ENCODE measurements at places on chromosomes 4 and X.

DNA sequence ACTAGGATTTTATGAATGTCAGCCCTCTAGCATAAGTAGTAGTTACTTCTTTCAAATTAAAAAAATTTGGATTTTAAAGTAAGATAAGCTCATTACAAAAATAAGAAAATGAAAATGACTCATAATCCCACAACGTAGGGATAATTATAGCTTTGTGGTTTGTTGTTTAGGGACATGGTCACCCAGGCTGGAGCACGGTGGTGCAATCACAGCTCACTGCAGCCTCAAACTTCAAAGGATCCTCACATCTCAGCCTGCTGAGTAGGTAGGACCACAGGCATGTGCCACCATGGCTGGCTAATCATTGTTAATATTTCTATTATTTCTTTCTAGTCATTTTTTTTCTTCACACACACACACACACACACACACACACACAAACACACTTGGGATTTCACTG, 57.6 kb downstream of the PLAC1 start:
- DNase-seq, result no peak

- no peak for DNase-seq
Observed at GRCh38 chrX:102604327-102604726, 5.0 kb downstream of the ARMCX5 start.

DNA sequence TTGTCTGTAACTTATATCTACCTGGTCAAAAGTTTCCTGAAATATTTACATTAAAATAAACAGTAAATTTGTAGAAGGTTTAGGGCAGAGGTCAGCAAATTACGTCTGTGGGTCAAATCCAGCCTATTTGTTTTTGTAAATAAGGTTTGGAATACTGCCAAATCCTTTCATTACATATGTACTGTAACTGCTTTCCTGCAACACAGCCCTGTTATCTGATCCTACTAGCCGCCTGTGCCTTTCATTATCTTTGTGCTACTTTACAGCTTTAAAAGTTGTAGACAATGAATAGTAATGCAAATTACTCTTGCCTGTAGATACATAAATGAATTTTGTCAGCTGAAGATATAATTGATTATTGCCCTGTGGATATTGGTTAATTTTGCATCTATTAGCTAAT, 369.6 kb upstream of the SLC7A11 start:
- peak; percentile 27 for DNase-seq

DNA sequence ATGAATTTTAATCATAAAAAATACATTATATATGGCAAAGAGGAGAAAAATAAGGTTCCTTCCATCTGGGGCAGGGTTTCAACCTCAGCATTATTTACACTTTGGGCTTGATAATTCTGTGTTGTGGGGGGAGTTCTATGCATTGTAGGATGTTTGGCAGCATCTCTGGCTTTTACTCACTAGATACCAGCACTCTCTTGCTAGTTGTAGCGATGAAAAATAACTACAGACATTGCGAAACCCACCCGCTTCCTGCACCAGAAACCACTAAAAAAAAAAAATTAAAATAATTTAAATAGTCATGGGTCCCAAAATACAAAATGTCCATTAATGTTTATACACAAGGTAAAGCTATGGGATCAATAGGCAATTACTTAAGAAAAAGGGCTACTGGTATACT, 52.7 kb downstream of the PPP3CA start:
- no peak for DNase-seq

DNA sequence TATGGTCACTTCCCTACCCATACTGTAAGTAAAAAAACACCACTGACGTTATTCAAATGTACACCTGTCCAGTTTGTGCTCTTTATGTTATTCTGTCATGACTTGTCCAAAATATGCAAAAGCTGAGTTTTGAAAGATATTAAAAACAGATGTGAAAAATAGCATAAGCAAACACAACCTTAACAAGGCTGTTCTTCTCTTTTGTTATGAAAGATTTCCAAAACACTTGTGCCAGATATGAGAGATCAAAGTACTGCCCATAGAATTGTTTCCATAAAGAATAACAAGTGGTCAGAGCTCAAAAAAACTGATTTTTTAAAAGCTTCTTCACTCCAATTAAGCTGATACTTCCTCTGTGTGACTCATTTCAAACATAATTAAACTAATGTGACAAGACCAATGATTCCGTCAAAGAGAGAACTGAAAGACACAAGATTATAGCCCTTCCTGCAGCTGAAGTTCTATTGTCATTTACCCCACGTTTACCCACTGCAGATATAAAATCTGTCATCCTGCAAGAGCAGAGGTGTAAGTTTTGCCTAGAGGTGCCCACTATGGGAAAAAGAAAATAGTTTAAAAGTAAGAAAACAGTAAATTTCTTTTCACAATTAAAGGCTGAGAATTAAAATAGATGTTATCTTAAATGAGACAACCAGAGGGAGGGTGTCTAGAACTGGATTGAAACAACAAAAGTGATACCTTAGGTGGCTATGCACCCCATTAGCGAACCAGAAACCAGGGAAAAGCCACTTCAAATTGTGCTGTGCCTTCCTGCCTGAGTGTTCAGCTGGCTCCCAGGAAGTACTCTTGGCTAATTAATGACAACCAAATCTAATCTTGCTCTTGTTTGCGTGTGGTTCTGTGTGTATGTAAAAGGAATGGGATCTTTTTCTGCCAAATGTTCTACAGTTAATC, 30.1 kb downstream of the RASSF6 start:
- peak; percentile 33 for DNase-seq

DNA sequence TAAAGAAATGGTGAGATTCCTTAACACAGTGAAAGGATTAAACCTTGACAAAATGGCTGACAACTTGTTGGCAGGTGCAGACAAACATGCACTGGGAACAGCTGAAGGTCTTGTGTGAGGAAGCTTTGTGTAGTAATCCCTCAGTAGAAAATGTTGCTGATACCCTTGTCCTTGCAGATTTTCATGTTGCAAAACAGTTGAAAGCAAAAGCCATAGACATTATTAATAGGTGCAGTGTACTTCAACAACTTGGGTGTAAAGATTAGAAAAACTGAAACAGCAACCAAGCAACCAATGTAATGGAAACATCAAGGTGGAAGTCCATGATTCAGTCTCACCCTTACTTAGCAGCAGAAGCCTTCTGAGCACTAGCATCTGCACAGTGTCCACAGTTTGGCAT, 29.8 kb downstream of the UGT2B7 start:
- DNase-seq, result no peak

Measured in mesendoderm (in vitro differentiated cells).